ENCODE measurements at places on chromosomes 12 and 14. TPM values are rescaled to one million over a fixed set of nuclear protein-coding genes. Genes with fewer than 3 reads are reported as not detected.

GRCh38 chr12:46005823-46006222 lies 15.4 kb upstream of the SCAF11 start:
- no peak for DNase-seq

DNA sequence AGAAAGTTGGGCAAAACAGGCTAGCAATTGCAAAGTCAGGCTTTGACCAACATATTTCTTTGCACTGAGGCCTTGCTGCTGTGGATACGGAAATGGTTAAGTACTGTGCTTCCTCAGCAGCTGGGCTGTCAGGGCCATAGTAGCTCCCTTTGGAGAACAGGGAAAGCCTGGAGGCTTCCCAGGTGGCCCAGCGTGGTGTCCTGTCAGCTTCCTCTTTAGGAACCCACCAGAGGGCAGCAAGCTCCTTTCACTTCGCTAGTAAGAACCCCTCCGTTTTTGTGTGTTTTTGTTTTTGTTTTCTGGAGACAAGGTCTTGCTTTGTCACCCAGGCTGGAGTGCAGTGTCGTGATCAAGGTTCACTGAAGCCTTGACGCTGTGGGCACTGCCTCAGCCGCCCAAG lies 1.7 kb upstream of the CFAP251 start:
- DNase-seq = no peak

CDH24 gene
- total RNA-seq = 5.1 TPM

DNA sequence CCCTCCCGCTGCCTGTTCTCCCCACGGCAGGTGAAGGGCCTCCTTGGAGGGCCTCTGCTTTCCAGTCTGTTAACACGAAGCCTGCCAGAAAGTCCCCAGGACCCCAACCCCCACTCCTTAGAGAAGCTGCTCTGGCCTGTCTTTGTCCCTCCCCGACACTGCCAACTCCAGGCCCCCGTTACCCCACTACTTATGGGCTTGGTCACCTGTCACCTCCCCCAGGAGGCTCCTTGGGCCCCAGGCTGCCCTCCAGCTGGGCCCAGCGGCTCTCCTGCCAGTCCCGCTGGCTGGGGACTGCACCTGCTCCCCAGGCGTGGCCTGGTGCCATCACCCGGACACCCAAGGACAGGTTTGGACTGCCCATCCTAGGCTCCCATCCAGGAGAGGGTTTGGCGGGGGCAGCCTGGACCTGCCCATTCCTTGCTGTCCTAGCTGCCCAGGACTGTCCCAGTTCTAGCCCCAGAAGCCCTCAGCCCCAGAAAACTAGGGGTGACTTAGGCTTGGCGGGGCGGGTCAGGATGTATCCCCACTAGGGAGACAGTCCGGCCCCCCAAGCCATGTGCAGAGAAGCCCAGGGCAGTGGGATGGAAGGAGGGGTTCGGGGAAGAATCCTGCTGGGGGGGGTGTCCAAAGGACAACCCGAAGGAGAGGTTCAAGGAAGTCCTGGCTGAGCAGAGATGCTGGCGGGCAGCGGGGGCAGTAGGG lies 155.7 kb upstream of the C14orf180 start:
- DNase-seq = no peak

DNA sequence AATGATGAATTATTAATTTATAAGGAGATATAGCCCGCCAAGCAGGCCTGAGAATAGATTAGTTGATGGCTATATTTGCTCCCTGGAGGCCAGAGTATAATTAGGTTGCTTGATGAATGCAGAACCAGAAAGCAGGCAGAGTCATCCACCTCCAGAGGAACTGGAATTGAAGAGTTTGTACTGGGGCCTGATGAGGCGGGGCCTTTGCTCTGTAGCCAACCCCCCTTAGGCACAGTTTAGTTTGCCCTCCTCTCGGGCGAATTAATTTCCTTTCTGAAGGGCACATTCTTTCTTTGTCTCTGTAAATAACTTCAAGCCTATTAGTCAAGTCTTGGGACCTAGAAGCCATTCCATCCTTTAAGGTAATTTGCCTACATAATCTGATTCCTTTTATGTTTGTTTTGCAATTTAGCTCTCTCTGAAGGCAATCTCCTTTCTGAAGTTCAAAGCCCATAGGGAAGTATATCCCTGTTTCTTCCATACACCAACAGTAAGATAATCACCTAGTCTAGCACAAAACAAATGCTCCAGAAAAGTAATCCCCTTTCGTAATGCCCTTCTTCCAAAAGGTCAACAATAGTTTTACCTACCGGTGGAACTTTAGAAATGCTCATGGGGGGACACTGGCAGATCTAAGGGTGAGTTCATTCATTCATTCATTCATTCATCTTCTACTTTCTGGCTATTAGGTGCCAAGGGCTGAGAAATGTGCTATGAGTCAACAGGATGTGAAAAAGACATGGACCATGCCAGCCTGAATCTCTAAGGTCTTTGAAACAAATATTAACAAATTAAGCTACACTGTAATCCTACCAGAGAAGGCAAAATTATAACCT lies 84.8 kb upstream of the NUDT4 start:
- no peak for DNase-seq

DNA sequence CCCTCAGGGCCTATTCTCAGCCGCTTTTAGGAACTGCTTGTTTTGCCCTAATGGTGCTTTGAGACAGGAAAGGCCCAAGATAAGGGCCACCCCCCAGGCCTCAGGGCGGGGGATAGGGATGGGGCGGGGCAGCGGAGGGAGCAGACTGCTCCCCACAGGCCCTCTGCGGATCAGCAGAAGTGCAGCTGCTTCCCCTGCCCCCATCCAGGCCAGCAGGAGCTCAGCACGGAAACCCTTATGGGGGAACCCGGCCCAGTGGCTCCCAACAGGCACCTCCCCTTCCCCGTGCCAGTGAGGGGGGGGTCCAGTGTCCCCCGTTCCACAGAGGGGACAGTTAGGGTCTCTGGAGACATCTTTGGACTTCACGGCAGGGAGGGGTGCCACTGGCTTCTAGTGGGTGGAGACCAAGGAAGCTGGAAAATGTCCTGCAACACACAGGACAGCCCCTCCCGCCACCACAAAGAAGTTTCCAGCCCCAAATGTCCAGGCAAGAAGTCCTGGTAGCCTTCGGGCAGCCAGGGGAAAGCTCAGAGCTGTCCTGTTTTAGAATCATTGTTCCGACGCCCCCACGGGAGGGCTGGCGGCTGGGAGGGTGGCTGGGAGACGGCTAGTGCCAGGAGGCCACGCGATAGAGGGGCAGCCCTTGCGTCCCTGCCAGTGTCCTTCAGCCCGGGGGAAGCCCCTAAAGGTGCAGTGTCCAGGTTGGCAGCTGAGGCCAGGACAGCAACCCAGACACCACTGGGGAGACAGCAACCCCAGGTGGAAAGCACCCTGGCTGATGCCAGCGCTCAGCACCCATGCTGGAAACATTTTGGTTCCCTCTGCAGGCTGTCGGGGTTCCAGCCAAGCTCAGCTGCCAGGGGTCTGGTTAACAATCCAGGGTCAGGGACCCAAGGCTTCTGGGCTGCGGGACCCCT lies 10.4 kb upstream of the GPR132 start:
- DNase-seq = peak; percentile 53

DNA sequence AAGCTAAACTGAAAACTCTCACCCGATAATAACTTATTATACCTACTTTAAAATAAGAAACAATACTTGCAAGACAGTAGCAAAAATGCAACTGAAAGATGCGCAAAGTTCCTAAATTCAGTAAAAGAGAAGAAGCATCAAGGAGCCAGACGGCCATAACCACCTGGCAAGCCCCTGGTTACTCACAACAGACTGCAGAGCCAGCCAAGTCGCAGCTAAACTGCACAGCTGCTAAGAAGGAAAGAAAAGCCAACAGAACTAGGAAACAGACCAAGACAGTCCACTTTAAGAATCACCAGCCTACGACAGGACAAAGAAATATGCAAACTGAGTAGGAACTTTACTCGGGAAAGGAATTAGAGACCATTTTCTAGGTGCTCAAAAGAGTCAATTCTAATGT lies 127.9 kb downstream of the TMTC1 start:
- no peak for DNase-seq

- DNase-seq = no peak
Observed at GRCh38 chr12:131825146-131825892, 2.9 kb upstream of the MMP17 start.

DNA sequence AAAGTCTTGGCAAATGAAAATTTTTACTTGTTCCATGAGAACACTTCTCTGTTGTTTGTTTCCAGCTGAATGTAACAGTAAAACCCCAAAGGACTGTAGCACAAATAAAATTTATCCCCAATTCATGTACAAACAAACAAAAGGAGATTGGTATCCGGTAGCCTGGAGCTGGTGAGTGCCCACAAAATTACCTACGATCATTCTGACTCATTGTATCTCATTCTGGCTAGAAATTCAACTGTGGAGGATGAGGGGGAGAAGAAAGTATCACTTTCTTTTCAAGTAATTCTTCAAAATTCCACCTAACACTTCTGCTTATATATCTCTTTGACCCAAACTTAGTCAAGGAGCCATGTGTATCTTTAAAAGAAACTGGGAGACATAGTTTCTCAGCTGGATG lies 268.5 kb downstream of the ALG10B start:
- no peak for DNase-seq

GRCh38 chr14:105196265-105196960 lies 15.3 kb upstream of the NUDT14 start:
- DNase-seq = no peak

OASL gene
- 7.1 TPM for total RNA-seq

GRCh38 chr12:112353393-112353792 lies 28.8 kb downstream of the HECTD4 start:
- no peak for DNase-seq

- no peak for DNase-seq
Observed at GRCh38 chr12:89883630-89884389, 175.2 kb upstream of the ATP2B1 start.

BRMS1L gene
- total RNA-seq = 3.2 TPM

- DNase-seq = no peak
Observed at GRCh38 chr14:47917344-47917954, 242.0 kb upstream of the MDGA2 start.

- DNase-seq = no peak
Observed at GRCh38 chr12:109572506-109572845, 828 bp downstream of the MMAB start.

- DNase-seq = no peak
Observed at GRCh38 chr12:46265734-46266133, 3.1 kb downstream of the SLC38A1 start.

GRCh38 chr14:39107591-39107996 lies 4.6 kb upstream of the SEC23A start:
- no peak for DNase-seq

GRCh38 chr14:93909429-93910128 lies 17.6 kb upstream of the FAM181A start:
- DNase-seq = no peak

EML5 gene
- total RNA-seq = 0.79 TPM

- peak; percentile 91 for DNase-seq
Observed at GRCh38 chr14:90381999-90382451, 14.8 kb upstream of the CALM1 start.

DNA sequence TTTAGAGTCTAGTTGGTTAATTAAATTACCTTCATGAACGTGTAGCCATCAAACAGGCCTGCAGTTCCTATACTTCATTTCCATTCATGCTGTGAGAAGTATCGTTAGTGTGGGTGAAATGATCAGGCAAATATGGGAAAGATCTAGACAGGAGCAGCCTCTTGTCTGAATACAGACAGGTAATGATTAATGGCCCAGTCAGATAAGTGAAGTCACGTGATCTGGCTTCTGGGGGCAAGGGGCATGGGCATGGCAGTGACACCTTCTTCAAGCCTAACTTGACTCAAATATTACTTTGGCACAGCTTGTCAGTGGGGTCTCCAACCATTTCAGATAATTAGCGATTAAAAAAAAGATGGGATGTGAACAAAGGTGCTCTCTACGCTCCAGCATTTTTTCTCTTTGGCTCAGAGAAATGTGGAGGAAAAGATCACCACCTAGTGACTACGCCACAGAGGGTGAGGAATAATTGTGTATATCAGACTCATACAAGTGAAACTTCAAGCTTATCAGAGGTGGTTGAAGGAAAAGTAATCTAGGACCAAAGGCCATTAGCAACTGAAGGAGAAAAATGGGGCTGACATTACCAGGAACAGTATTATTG lies 17.8 kb downstream of the GUCY2C start:
- no peak for DNase-seq

TPH2 gene
- not detected for total RNA-seq

EMP1 gene
- total RNA-seq = 1,135 TPM

DNA sequence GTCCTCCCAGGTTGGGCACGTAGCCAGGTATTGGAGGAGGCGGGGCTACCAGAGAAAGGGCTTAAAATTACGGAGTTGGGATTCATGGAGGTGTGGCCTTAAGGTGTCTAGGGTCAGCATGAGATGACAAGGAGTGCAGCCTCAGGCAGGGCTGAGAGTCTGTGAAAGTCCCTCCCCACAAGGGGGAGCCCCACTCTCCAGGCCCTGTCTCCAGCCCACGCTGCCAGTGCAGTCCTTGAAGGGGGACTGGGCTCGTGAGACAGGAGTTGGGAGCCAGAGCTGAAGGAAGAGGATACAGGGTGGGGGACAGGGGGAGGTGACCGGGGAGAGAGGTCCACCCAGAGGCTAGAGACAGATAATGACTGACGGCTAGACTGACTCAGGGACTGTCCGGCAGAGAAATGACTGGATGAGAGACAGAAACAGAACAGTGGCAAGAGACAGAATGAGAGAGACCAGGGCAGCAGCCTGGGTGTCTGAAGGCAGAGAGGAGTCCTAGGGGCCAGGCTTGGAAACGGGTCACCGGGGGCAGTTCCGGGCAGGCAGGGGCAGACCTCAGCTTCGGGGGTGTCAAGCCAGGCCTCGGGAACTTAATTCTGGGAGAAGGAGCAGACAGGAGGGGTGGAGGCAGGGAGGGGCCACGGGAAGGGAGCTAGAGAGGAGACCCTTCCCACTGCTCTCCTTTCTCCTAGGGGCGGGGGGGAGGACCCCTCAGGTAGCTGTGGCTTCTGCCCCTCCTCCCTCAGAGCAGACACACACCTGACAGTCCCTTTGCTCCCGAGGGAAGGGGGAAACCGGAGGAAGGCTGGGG lies 970 bp downstream of the CDH24 start:
- DNase-seq = peak; percentile 80

All from left colon (tissue), 2 donors.